Eye (tissue), 1 donor: ENCODE measurements at places on chromosomes 16 and 17.
A peak's percentile ranks its signal among the peaks of the same experiment; 100 is the strongest.

GRCh38 chr17:61420052-61420451, 20.4 kb downstream of the TBX2 start:
- DNase-seq: no peak

DNA sequence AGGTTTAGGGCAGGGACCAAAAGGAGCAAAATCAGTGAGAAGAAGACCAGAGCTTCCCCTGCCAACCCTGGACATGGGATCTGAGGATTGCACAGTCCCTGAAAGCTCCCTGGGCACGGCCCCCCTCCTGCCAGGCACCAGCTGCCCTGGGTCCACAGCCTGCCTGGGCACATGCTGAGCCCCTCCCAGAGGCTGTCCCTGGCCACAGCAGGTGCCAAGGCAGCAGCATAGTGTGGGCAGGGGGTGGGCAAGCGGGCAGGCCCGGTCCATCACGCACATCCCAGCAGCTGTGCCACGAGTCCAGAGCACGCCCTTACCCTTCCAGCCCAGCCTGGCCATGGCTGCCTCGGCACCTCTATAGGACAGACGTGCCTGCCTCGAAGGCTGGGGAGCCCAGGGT, 12.7 kb downstream of the SCN4A start:
- DNase-seq: no peak

DNA sequence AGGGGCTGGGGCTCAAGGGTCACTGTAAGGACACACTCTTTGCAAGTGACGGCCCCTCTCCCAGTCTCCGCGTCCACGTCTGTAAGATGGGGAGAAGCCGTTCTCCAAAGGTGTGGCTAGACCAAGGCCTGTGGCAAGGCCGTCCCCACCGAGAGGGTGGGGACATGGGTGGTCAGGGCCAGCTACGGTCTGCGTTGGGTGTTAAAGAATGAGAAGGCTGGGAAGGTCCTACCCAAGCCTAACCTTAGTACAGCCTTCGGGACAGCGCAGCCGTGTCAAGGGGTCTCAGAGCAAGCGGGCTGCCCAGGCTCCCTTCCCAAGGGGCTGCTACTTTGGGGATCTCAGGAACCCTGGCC, 1.9 kb downstream of the C1QTNF8 start:
- no peak for DNase-seq

DNA sequence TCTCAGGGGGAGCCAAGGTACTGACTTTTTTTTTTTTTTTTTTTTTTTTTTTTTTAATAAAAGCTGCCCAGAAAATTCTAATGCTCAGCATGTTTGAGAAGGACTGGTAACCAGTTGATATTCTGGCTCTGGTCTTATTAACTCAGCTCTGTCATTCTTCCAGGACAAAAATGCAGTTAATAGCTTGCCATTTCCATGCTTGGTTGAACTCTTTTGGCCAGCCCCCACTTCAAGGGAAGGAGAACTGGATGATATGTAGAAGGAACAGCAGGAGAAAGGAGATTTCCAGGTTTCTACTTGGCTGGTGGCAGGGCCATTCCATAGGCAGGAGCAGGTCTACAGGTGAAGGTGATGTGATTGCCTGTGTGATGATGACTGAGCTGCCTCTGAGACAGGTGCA, 59.2 kb upstream of the TANC2 start:
- no peak for DNase-seq

GRCh38 chr17:48567209-48567608, 10.9 kb downstream of the HOXB4 start:
- no peak for DNase-seq

- DNase-seq: no peak
These were observed 6.5 kb upstream of the CTCF start for GRCh38 chr16:67555795-67556212.

DNA sequence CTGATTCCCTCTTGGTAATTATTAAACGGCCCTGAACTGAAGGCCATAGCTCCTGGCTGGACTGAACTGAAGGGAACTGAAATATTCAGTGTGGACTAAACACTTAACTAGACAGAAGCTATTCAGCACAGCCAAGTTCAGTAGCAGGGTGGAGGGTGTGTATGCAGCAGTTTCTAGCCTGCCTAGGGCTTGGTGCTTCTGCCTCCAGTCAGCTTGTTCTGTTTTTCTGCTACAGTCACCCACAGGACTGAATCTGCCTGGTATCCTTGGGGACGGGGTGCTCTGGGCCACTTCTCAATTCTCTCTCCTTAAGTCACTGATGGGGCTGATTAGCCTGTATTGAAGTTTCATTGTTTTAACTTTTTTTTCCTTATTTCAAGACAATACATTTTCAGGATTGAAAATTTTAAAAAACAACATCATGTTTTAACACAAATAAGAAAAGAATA, 77.1 kb downstream of the WWP2 start:
- no peak for DNase-seq

DNA sequence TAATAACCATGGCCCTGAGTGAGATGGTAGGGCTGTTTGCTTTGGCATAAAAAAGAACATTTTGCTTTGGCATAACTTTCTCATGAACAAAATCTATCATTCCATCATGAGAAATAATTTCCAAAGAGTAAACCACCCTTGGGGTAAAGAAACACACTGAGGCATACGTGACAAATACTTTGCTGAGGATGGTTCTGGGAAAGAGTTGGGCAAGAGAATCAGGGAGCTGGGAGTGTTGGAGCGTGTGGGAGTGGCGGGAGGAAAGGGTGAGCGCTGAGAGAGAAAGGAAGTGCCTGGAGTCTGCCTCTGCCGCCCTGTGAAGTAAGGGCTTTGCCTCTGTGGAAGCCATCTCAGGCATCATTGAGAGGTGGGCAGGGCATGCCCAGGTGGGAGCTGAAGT, 60.2 kb upstream of the ARHGAP44 start:
- DNase-seq: no peak

DNA sequence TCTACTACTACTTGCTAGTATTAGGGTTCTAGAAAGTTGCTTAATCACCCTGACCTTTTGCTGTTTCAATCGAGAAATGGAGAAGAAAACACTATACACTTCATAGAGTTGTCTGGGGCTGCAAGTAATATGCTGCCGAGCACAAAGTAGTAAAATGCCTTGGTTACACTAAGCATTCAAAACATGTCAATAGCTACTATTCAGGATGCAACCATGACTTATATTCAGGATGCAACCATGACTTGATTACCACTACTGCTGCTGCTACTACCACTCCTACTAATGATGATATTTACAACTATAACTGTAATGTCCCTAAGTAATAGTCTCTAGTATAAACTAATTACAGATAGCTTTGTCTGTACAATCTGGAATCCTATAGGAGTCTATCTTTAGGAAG, 35.3 kb downstream of the ADAMTS18 start:
- no peak for DNase-seq

DNA sequence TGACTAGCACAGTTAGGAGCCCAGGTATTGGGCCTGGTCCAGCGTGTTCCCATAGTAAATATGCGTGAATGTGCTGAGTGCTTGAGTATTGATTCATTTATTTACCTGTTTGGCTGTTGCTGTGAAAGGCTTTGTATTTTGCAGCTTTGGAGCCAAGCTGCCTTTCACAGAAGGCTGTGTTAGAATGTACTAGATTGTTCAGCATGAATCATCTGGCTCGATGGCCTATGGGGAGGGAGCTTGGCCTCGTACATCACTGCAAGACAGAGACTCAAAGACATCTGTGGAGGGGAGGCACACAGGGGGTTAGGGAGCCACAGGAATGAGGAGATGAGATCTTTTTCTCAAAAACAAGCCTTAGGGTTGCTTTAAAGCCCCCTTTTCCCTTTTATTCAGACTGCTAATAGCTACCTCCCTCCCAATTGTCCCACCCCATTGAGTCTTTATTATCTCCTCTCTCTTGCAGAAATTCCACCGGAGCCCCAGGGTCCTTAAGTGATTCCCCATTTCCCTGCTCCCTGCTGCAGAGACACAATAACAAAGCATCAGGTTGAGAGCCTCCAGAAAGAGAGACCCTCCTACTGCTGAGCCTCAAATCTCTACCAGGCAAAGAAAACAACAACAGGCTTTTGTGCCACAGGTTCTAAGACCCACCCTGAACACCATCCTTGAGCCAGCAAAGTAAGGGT, 307.2 kb downstream of the ABCC12 start:
- DNase-seq: no peak

- no peak for DNase-seq
These were observed 41.7 kb downstream of the EFCAB5 start for GRCh38 chr17:29982991-29983653.

DNA sequence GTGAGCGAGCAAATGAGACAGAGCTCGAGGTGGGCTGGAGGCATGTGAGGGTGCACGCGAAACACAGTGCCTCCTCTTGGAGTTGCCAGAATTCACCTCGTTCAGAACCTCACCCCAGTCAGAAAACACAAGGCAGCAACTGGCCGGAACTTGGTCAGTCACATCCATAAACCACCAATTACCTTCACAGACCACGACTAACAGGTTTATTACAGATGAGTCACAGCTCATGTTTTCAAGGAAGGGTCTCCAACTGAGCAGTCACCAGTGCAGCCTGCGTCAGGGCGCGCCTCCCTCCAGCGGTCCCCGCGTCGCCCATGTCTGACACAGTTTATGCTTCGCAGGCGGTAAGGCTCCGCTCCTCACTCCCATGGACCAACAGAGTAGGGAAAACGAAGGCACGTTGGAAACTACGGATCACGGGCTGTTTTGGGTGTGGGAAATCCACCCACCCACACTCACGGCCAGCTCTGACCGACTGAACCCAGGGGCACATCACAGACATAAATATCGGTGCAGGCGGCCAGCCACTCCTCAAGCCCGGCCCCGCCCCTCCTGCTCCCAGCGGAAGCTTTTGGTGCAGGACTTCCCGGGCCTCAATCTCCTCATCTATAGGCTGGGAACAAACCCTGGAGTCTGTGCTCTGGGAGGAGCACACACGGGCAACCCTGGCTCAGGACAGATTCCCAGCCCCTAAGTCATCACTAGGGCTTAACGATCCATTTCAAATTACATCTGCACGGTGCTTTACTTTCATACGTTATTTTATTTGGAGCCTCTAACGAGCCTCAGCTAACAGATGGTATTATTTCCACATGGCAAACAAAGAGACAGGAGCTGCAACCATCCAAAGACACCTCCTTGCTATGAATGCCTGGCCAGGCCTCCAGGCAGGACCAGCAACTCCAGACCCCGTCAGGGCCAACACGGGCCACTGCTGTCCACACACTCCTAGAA, 126.3 kb downstream of the ZNF778 start:
- DNase-seq: no peak

- DNase-seq: no peak
These were observed 5.2 kb upstream of the HID1 start for GRCh38 chr17:74977802-74978201.

DNA sequence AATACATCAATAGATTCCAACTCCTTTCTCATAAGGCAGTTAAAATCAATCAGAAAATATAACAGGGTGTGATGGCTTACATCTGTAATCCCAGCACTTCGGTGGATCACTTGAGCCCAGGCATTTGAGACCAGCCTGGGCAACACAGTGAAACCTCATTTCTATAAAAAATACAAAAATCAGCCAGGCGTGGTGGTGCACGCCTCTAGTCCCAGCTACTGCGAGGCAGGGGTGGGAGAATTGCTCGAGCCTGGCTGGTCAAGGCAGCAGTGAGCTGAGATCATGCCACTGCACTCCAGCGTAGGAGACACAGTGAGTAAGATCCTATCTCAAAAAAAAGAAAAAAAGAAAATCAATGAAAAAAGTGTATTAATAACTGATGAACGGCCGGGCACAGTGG, 258.6 kb downstream of the NTN1 start:
- DNase-seq: no peak

GRCh38 chr16:66925322-66925840, at the start of gene RRAD:
TSS of gene RRAD (minus strand) at chr16:66925535. CDS start at chr16:66925179, 356 bp downstream.
- peak; percentile 35 for DNase-seq

GRCh38 chr16:27740496-27741201, 190.7 kb downstream of the KATNIP start:
- DNase-seq: no peak

GRCh38 chr16:77385481-77385880, 49.4 kb downstream of the ADAMTS18 start:
- peak; percentile 65 for DNase-seq

GRCh38 chr17:75181608-75182318, 996 bp downstream of the SUMO2 start:
- peak; percentile 42 for DNase-seq

DNA sequence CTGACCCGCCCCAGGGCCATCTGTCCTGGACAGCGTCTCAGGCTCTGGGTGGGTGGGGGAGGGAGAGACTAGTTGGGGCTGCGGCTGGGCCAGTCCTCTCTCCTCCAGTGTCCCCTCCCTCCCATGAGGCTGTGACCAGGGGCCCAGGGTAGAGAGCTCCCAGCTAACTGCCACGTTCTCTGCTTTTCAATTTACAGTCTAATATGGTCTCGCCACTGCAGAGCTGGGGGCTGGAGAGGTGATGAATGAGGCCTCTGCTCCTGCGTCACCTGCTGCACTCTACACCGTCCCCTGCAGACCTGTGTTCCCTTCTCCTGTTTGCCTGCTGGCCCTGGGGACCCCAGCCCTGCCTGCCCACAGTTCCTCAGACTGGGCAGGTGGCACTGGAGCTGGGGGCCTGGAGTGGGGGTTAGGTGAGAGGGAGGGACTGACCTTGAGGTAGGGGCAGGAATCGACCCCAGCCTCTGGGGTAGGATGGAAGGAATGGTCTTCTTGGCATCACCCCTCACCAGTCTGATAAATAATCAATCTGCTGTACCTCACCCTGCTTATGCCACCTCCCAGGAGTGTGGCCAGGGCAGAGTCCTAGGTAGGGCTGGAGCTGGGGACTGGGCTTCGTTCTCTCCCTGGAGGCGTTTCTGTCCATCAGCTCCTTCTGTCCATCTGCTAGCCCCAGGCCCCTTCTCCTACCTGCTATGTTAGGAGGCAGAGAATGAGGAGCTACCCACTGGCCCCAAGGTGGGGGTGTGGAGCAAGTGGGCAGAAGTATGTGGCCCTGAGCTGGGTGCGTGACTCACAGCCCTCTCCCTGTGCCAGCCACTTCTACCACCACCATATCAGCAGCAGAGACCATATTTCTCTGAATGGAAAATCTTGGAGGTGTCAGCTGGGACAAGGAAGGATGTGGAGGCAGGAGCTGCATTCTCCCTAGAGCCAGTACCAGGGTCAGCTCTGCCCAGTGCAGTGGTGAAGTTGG, 12.9 kb downstream of the SEZ6 start:
- DNase-seq: no peak

- DNase-seq: peak; percentile 38
These were observed 9.8 kb downstream of the TMEM208 start for GRCh38 chr16:67236563-67237395.

GRCh38 chr16:30407804-30408534, 563 bp downstream of the ZNF771 start:
- DNase-seq: no peak

- DNase-seq: peak; percentile 38
These were observed 54.9 kb downstream of the GNAO1 start for GRCh38 chr16:56246051-56246817.

- DNase-seq: no peak
These were observed 119.6 kb upstream of the ZNF750 start for GRCh38 chr17:82959242-82959930.

GRCh38 chr17:73261617-73261951, at the start of gene CPSF4L:
TSS of gene CPSF4L (minus strand) at chr17:73261880. CDS start at chr17:73261818, 62 bp downstream.
- no peak for DNase-seq

GRCh38 chr17:67629971-67630320, 87.8 kb upstream of the NOL11 start:
- DNase-seq: peak; percentile 38

DNA sequence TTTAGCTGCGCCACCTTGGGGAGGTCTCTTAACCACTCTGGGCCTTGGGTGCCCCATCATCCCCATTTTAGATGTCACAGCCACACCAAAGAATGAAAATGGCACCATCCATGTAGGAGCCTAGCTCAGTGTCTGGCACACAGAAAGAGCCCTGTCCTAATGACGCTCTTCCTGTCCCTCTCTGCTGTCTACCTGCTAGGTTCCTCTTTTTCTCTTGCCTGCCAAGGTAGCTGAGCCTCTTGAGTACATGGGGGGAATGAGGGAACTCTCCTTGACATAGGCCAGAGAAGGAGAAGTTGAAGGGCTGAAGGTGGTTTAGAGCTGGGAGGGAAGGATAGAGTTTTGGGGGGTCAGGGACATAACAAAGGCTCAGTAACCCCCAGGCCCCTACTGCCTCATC, 1.8 kb downstream of the RUNDC3A start:
- DNase-seq: no peak
